ENCODE measurements at places on chromosomes 7 and 10.

GRCh38 chr10:60286559-60286958 is 103.1 kb downstream of the ANK3 start:
- no peak for DNase-seq

DNA sequence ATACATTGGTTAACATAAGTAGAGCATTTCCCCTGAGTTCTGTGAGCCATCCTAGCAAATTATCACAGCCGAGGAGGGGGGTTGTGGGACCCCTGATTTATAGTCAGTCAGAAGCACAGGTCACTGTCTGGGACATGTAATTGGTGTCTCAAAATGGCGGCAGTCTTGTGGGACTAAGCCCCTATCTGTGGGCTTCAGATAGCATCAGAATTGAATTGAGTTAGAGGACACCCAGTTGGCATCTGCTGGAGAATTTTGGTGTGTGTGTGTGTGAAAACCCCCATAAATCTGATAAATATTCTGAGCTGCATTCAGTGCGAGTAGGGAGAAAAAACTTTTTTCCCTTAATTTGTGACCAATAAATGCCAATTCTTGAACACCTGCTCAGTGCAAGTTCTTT is 6.5 kb upstream of the TET1 start:
- DNase-seq = no peak

DNA sequence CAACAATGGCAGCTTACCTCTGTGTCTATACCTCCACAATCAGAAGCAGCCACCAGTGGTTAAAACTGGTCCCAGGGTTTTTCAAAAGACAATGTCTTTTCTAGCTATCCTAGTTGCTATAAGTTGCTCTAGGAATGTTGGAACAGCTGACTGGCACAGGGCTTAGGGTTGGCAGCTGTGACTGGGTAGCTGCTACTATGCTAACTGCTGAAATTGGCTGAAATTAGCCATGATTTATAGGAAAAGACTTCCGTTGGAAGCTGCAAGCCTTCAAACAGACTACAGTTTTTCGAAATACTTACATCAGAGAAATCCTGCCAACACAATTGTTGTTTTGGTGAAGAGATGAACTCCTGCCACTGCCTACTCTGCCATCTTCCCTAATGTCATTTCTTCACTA is 102.3 kb downstream of the MKX start:
- no peak for DNase-seq

GRCh38 chr7:137535579-137535978 is 192.0 kb upstream of the PTN start:
- no peak for DNase-seq

- DNase-seq = peak; percentile 35
These were observed 20.5 kb upstream of the PITRM1 start for GRCh38 chr10:3192856-3193635.

DNA sequence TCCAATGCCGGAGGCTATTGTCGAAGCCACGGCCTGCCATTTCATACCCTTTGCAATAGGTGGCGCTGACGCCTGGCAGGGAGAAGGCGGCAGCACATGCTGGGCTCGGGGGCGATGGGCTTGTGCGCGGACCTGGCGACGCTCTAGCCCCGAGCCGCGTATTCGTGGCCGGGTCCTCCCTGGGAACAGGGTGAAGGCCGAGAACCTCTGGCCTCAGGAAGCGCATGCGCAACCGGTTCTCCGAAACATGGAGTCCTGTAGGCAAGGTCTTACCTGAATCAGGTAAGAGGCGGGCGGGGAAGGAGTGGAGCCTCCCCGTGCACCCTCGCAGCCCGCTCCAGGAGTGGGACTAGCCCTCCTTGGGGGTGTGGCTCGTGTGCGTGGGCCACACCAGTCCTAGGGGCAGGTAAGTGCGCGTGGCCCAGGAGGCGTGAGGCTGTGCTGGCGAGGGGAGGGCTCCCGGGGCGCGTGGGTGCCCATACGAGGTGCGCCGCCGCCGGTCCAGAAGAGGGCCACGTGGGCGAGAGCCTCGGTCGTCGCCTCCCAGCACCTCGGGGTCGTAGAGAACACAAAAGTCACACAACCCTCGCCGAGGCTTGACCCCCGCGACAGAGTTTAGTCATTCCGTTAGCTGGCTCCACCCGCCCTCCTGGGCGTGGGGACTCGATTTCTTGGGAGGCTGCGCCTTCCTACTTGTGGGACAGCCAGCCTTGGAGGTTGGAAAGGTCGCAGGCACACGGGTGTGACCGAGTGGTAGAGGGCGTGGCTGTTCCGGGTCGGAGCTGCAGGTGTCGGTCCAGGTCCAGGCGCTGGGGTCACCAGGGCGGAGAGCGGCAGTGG is 5.6 kb upstream of the MEST start:
- peak; percentile 59 for DNase-seq

GRCh38 chr10:71476228-71477011 is 79.7 kb downstream of the CDH23 start:
- DNase-seq = no peak

DNA sequence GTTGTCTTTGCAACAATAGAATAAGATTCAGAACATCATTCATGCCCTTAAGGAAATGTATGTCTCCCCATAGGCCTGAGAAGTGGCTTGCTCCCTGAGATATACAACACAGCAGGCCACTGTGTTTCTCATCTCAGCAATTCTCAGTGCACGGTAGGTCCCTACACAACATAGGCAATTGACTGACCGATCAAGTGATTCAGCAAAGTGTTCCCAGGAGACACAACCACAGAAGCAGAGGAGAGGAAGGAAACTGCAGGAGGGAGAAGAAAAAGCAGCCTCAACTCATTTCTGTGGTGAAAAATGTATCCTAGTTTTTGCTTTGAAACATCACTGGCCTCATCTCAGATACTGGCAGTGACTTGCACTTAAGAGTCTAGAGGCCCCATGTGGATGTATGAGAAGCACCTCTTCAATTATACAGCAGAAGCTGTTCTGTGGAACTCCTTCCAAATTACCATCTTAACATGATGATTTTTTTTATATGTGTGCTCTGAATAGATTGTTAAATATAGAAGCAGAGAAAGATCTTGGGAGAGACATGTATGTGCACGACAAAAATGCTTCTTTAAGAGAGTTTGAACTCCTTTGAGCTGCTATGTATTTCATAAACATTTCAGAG is 306.8 kb downstream of the XPNPEP1 start:
- no peak for DNase-seq

GRCh38 chr10:88745633-88746032 is 14.2 kb upstream of the LIPN start:
- DNase-seq = no peak
